ENCODE measurements at places on chromosomes 5 and 9.

GRCh38 chr5:79396265-79396664, 117.7 kb downstream of the HOMER1 start:
- DNase-seq, result no peak

- DNase-seq, result no peak
These were observed 4.7 kb upstream of the TMEM141 start for GRCh38 chr9:136786451-136786850.

- no peak for DNase-seq
These were observed 3.2 kb upstream of the IER5L start for GRCh38 chr9:129181246-129181645.

DNA sequence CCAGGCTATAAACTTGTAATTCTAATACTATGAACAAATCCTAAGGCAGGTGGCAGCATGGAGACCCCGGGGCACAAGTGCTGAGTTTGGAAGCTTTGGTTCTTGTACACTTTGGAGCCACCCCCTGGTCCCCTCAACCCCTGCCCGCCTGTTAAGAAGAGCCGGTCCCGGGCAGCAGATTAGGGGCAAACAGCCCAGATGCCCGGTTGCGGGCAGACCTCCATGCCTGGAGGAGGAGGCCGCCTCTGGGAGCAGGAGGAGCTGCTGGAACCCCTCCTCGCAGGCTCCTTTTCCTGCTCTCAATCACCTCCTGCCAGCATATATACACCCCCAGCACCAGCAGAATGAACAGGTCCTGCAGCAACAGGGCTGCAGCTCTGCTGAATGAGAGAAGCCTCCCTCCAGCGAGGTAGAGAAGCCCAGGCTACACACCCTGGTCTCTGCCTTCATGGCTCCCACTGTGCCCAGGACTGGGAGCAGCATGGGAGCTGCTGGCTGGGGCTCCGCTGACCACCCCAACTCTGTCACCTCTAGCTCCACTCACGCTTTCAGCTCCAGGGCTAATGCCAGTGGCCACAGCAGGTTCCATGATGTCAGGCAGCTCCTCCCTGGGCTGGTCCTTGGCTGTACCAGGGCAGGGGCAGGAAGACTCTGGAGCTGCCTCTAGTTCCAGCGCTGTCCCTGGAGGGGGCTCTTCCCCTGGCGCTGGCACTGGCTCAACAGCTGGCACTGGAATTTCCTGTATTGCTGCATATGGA, 1713.5 kb upstream of the ACO1 start:
- no peak for DNase-seq

DNA sequence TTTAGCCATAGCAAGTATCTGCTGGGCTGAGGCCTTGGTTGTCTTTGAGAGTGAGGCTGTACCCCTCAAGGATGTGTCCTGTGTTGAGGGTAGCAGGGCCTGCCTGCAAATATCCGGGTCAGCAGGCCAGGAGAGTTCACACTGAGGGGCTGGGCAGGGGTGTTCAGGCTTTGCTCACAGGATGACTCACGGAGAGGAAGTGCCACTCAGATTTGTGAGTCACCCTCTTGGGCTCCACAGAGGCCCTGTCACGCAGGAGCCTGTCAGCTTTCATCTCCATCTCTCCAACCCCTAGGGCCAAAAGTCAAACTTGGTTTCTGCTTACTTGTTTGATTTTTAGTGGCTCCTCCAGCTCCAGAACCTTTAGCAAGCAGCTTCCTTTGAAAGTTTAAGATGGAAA, 211.5 kb downstream of the SEC61B start:
- peak; percentile 75 for DNase-seq

GRCh38 chr9:130271473-130271872, 5.9 kb downstream of the HMCN2 start:
- no peak for DNase-seq

- no peak for DNase-seq
These were observed 175.1 kb downstream of the CCDC192 start for GRCh38 chr5:127878174-127878750.

- peak; percentile 83 for DNase-seq
These were observed at the start of gene MELK for GRCh38 chr9:36572515-36573418. Gene MELK, plus strand, starts transcription at chr9:36572895. Its CDS starts 8,787 bp downstream, at chr9:36581682.

DNA sequence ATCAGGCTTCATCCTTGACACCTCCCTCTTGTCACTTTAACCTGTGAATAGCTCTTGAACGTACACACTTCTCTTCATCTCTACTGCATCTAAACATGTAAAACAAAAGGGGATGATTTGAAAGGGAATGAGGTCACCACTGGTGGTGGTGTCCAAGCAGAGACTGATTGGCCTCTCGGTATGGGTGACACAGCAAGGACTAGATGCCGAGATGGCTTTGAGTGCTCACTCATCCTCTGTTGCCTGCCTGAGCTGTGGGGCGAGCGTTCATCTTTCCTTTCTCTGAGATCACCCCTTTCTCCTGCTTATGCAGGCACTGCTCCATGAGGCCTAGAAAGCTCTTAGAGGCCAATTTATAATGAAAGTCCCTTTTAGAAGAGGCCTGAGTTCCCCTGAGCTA, 51.9 kb downstream of the SEC61B start:
- DNase-seq, result no peak

DNA sequence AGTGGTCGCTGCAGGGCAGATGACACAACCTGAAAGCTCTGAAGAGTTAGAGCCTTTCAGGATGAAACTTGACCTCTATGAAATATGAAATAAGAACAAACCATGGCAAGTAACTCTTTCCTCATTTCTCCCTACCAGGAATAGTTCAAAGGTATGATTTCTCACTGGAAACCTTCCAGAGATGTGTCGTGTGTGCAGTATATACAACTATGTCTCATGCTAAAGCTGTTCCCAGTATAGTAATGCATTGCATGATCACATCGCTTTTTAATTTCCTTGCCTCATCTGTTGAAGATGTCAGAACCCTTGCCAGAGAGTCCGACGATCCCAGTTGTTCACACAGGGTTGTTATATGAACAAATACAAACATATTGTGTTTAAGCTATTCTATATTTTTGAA, 45.8 kb upstream of the RGMB start:
- no peak for DNase-seq

- DNase-seq, result no peak
These were observed 80.7 kb downstream of the OTULIN start for GRCh38 chr5:14745188-14745563.

- DNase-seq, result no peak
These were observed 289.8 kb downstream of the SPOCK1 start for GRCh38 chr5:137209232-137209809.

- DNase-seq, result no peak
These were observed 375.7 kb upstream of the ZNF462 start for GRCh38 chr9:106487266-106487665.

- no peak for DNase-seq
These were observed 314.7 kb downstream of the MLLT3 start for GRCh38 chr9:20307621-20308020.

DNA sequence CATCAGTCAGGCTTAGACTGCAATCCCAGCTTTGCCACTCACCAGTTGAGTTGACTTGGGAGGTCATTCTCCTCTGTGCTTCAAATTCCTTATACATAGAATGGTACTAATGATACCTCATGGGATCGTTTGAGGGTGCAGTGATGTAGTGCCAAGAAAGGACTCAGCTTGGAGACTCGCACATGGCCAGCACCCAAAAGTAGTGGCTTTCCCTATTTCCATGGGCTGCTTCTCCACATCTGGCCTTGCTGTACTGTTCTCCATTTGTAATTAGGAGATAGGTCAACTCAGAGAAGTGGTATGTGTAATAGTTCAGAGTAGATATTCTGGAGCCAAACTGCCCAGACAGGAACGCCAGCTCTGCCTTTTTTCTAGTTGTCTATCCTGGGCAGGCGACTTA, 5.5 kb downstream of the CCL19 start:
- no peak for DNase-seq

DNA sequence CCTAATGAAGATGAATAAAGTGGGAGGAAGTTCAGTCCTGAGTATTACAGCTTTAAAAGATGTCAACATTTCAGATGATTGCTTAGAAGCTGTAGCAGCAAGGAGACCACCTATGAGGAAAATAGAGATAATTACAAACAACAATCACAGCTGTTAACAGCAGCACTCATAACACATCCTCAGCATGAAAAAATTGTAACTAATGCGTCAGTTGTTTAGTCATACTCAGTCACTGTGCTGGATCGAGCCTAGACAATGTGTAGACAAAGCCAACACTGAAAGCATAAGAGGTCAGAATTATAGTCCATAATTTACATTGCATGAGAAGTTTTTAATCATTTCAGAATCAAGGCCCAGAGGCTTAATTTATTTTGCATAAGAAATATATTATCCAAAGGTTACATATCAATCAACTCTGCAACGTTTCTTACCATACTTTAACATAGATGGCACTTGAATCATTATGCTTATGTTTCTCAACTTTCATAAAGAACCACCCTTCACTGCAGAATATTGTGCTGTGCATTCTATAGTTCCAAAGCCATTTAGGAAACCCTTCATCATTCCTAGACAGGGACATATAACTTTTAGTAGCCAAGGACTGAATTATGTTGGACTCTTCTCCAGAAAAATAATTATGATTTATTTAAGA, 60.2 kb upstream of the HAPLN1 start:
- DNase-seq, result no peak

GRCh38 chr5:121913418-121913817, 48.4 kb upstream of the SRFBP1 start:
- DNase-seq, result no peak

- DNase-seq, result no peak
These were observed 29.3 kb upstream of the ANKH start for GRCh38 chr5:14900693-14901461.

DNA sequence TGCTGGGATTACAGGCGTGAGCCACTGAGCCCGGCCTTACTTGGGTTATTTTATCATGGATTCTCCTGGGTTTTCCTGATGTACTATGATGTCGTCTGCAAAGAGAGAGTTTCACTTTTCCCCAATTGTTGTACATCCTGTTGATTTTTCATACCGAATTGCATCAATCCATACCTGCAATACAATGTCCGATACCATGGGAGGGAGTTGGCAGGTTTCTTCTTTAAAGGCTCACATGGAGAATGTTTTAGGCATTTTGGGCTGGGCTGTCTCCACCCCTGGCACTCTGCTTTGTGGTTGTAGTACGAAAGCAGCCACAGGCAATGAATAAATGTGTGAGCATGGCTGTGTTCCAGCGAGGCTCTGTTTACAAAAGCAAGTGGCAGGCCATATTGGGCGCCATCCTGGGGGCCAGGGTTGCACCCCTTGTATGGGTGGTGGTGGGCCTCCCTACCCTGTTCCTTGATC, 35.1 kb upstream of the EXOC3 start:
- no peak for DNase-seq

DNA sequence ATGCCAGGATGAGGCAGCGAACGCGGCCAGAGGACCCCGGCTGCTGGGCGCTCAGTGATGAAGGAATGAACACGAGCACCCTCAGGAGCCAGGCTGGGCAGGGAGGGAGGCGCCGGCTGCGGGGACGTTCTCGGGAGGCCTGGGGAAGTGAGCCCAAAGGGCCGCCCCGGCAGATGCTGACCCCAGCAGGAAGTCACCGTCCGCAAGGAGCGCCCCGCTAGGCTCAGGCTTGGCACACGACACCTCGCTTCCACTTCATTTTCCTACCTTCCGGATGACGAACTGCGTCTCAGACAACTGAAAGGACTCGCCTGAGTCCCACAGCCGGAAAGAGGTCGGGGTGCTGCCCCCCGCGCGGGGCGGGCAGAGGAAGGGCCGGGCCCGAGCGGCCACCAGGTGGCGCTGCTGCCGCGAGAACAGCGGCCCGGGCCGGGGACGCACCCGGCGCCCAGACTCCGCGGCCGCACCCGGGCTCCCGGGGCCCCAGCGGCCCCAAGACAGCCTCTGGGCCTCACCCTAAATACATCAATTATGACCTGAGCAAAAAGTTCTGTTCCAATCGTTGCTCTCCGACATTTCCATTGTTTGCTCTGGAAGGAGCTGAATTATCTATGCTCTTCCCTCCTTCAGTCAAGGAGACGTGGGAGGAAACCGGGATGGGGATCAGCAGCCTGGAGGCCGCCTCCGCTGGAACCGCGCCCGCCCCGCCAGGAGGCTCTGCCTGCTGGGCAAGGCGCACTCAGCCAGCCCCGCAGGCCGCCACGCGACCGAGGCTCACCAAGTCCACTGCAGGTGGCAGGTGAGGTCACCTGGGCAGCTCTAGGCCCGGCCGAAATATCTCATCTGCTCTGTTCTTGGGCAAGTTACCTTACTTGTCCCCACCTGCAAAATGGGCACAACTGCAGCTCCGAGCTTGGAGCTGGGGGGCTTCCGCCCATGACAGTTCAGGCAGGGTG, 107.0 kb downstream of the ZNF354C start:
- peak; percentile 58 for DNase-seq

DNA sequence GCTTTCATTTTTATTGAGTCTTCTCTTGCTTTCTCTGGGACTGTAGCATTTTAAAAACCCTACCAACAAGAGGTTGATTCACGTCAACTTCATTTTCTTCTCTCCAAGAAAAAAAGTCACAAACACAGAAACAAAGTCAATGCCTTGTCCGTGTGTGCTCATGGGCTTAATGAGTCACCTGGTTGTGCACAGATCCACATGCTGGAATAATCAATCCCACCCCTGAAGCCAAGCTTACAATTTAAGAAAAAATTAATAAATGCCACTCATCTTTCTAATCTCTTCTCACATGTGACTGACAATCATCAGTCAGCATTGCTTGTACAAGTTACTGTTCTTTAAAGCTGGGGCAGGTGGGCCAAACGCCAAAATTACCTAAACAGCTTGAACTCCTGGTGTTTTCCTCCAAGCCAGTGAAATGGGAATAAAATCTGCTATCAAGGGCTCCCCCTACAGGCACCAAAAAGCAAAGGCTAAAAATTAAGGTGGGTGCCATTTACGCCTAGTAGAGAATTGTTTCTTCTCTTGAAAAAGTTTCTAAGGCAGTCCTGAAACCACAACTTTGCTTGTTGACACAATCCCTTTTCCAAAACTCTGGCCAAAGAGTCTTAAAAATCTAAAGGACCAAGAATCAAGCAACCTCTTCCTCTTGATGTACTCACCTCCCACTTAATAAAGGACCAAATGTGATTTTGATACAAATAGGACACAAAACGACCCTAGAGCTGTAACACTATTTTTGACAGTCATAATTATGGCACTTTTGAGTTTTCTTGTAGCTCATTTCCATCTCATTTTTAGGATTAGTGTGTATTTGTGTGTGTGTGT, 21.3 kb downstream of the TRMO start:
- no peak for DNase-seq

DNA sequence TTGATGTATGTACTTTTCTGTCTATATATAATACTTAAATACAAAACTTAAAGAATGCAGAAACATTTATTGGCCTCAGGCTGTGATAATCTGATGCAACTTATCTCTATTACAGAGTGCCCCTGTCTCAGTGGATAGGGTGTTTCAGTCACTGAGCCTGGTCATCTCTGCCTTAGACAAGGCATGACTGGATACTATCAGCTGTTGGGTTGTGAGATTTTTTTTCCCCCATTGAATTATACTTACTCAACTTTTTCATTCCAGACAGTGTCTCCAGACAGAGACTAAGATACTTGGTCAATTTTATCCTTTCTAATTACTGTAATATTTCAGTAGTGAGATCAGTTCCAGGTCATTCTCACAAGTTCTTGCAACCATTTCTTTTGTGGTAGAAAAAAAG, 26.7 kb downstream of the XRCC4 start:
- no peak for DNase-seq

- DNase-seq, result no peak
These were observed 3.6 kb downstream of the PAEP start for GRCh38 chr9:135565141-135565628.
